ENCODE measurements at places on chromosomes 12 and 14. TPM values are rescaled to one million over a fixed set of nuclear protein-coding genes. Genes with fewer than 3 reads are reported as not detected.
A peak's percentile ranks its signal among the peaks of the same experiment; 100 is the strongest.

DNA sequence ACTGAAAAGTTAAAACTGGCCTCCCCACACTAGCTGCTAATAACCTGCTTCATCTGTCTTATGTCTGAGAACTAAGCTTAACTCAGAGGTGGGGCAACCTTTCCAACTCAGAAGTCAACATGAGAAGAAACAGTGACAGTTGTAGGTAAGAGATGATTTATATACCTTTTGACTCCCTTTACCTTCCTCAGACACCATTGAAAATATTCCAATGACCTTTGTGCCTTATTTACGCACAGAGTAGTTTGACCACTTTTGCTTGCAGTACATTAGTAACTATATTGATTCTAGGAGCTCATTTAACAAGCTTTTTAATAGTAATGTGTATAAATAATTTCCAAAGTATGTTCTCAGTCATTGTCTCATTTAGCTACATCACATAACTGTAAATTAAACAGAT lies 77.6 kb downstream of the ALX1 start:
- H3K36me3 ChIP-seq, result no peaks in the 10 kb centered on the region
- no peaks in the 10 kb centered on the region for H3K4me1 ChIP-seq
- no peak overlapping the region for H3K4me3 ChIP-seq
- no peak for DNase-seq
- peaks cover 1% of the 10 kb centered on the region for H3K27me3 ChIP-seq

DNA sequence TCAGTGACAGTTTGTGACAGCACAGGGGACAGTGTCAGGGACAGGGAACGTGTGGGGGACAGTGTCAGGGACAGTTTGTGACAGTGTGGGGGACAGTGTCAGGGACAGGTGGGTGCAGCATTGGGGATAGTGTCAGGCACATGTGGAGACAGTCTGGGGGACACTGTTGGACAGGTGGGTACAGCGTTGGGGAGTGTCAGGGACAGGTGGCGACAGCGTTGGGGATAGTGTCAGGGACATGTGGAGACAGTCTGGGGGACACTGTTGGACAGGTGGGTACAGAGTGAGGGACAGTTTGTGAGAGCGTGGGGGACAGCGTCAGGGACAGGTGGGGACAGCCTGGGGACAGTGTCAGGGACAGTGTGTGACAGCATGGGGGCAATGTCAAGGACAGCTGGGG lies 140.0 kb downstream of the TMEM121 start:
- no peaks in the 10 kb centered on the region for H3K36me3 ChIP-seq
- H3K4me1 ChIP-seq, result no peaks in the 10 kb centered on the region
- no peak for DNase-seq

- peaks cover 8% of the 10 kb centered on the region for H3K27me3 ChIP-seq
- DNase-seq, result no peak
- no peaks in the 10 kb centered on the region for H3K36me3 ChIP-seq
- no peak overlapping the region for H3K4me3 ChIP-seq
- H3K27ac ChIP-seq, result no peak overlapping the region
- no peaks in the 10 kb centered on the region for H3K4me1 ChIP-seq
Observed at GRCh38 chr14:101022121-101022520, 118.6 kb upstream of the RTL1 start.

DNA sequence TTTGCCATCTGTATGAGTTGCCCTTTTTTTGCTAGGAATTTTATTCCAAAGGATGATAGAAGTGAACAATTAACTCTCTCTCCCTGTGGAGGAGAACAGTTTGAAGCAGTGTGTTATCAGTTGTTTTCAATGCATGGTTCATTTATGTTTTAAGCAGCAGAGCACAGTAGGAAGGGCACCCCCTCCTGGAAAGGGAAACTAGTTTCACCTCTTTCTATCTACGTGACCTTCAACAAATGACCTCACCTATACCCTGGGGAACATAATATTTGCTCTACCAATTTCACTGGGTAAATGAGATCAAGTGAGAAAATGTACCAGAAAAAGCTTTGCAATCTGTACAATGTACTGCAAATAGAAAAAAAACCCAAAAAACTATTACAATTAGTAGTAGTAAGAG lies 5.4 kb upstream of the DCP1B start:
- no peak for DNase-seq
- H3K4me3 ChIP-seq, result no peak overlapping the region
- H3K27ac ChIP-seq, result no peak overlapping the region
- H3K36me3 ChIP-seq, result no peaks in the 10 kb centered on the region
- H3K27me3 ChIP-seq, result peaks cover 3% of the 10 kb centered on the region

DNA sequence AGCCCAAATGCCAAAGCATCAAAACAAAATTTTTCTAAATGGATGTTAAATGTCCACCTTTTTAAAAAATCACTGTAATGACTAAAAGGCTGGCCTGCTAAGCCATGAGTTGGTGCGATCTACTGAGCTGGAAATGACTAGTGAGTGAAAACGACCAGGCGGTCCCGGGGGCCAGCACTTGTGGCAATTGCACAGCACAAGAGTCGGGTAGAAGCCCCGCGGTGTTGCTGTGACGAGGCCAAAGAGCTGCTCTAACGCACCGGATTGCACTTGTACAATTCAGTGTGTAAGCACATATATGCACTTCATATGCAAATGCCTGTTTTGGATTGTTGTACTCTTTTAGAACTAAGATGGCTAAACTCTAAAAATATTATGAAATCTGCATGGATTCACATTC lies 64.1 kb upstream of the DYNC1H1 start:
- DNase-seq, result no peak

GRCh38 chr14:34050606-34051005 lies 99.7 kb upstream of the EGLN3 start:
- no peaks in the 10 kb centered on the region for H3K36me3 ChIP-seq
- H3K4me3 ChIP-seq, result no peak overlapping the region
- H3K4me1 ChIP-seq, result peaks cover 38% of the 10 kb centered on the region

- no peaks in the 10 kb centered on the region for H3K27me3 ChIP-seq
- no peak for DNase-seq
- H3K4me1 ChIP-seq, result no peaks in the 10 kb centered on the region
- H3K36me3 ChIP-seq, result no peaks in the 10 kb centered on the region
Observed at GRCh38 chr12:100503228-100503628, 29.6 kb downstream of the NR1H4 start.

DNA sequence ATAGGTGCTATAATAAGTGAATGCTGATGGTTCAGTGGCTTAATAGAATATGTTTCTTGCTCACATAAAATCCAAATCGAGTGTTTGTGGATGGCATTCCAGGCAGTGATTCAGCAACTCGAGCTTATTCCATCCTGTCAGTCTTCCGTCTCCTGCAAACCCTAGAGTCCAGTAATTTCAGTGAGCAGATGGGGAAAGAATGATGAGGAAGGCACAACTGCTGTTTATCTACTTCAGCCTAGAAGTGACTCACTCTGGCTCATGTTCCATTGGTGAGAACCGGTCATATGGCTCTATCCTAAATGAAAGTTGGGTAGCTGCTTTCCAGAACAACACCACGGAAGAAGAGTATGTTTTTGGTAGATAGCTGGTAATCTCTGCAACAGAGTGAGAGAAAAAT lies 421.8 kb upstream of the PDE3A start:
- no peak overlapping the region for H3K4me3 ChIP-seq
- H3K4me1 ChIP-seq, result no peaks in the 10 kb centered on the region
- H3K36me3 ChIP-seq, result no peaks in the 10 kb centered on the region
- H3K27ac ChIP-seq, result no peak overlapping the region
- H3K27me3 ChIP-seq, result no peaks in the 10 kb centered on the region

GRCh38 chr14:68423686-68424085 lies 369.2 kb downstream of the ZFP36L1 start:
- H3K36me3 ChIP-seq, result peaks cover 2% of the 10 kb centered on the region
- no peak overlapping the region for H3K4me3 ChIP-seq
- no peak overlapping the region for H3K27ac ChIP-seq
- H3K4me1 ChIP-seq, result peaks cover 11% of the 10 kb centered on the region
- no peaks in the 10 kb centered on the region for H3K27me3 ChIP-seq

GRCh38 chr12:130960058-130960457 lies 6.4 kb downstream of the ADGRD1 start:
- H3K27ac ChIP-seq, result no peak overlapping the region
- DNase-seq, result no peak
- no peaks in the 10 kb centered on the region for H3K36me3 ChIP-seq
- H3K4me1 ChIP-seq, result no peaks in the 10 kb centered on the region

DNA sequence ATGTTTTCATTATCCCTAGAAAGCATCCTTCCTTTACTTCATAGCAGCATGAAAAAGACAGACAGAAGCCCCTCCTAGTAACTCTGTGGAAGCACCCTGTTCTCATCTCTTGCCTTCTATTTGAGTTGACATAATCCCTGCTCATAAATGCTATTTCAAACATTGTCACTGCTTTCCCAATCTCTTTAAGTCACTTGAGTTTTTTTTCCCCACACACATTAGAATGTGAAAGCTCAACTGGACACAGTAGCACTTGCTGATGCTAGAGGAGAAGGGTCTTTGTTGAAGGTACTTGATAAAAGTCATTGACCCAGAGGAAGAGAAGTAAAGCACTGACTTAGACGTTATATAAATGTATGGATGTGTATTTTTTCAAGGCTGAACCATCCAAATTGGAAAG lies 3.0 kb downstream of the E2F7 start:
- DNase-seq, result no peak
- no peak overlapping the region for H3K27ac ChIP-seq
- peaks cover 9% of the 10 kb centered on the region for H3K4me1 ChIP-seq
- peaks cover 12% of the 10 kb centered on the region for H3K36me3 ChIP-seq

- no peak overlapping the region for H3K4me3 ChIP-seq
- no peaks in the 10 kb centered on the region for H3K36me3 ChIP-seq
- DNase-seq, result no peak
- H3K27ac ChIP-seq, result no peak overlapping the region
- no peaks in the 10 kb centered on the region for H3K4me1 ChIP-seq
Observed at GRCh38 chr14:103099081-103099732, 4.7 kb downstream of the EXOC3L4 start.

- H3K27me3 ChIP-seq, result no peaks in the 10 kb centered on the region
- no peaks in the 10 kb centered on the region for H3K4me1 ChIP-seq
- H3K4me3 ChIP-seq, result no peak overlapping the region
- no peak for DNase-seq
Observed at GRCh38 chr14:57209561-57209960, 59.1 kb downstream of the EXOC5 start.

GRCh38 chr14:75003250-75004027 lies 718 bp downstream of the EIF2B2 start:
- H3K4me3 ChIP-seq, result peak overlapping the region; percentile 94
- H3K36me3 ChIP-seq, result peaks cover 34% of the 10 kb centered on the region
- no peaks in the 10 kb centered on the region for H3K27me3 ChIP-seq
- peak; percentile 14 for DNase-seq

DNA sequence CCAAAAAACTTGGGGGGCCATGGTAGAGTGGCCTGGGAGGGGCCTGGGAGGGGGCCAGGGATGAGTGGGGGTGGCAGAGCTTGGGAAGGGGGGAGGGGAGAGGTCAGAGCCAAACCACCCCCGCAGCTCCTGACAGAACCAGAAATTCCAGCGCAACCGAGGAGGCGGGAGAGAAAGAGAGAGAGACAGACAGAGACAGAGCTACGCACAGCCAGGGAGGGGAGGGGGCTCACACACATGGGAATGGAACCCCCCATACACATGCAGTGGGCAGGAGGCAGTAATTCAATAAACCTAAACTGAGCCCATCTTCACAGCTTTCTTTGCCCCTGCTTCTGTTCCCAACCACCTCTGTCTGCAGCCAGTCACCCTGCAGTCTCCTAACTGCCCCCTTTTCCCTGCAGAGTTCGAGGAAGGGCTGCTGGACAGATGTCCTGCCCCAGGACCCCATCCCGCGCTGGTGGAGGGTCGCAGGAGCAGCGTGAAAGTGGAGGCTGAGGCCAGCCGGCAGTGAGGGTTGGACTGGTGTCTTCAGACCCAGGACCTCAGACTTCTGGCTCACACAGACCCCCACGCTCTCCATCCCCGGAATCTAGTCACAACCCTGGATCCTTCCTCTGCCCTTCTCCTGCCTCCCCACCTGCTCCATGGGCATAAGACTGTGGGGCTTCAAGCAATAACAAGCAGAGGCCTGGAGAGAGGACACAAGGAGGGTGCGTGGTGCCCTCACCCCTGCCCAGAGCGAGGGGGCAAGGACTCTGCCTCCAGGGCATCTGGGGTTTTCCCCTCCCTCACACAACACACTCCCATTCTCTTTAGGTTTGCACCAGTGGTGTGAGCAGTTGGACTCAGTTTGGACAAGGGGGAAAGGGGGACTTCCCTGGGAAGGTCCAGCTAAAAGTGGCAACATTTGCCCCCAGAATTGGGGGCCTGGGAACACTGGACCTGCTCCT lies 5.6 kb downstream of the NAB2 start:
- peak overlapping the region; percentile 92 for H3K27ac ChIP-seq
- H3K4me1 ChIP-seq, result peaks cover 82% of the 10 kb centered on the region
- DNase-seq, result no peak
- peaks cover 75% of the 10 kb centered on the region for H3K36me3 ChIP-seq
- H3K4me3 ChIP-seq, result peak overlapping the region; percentile 82

DNA sequence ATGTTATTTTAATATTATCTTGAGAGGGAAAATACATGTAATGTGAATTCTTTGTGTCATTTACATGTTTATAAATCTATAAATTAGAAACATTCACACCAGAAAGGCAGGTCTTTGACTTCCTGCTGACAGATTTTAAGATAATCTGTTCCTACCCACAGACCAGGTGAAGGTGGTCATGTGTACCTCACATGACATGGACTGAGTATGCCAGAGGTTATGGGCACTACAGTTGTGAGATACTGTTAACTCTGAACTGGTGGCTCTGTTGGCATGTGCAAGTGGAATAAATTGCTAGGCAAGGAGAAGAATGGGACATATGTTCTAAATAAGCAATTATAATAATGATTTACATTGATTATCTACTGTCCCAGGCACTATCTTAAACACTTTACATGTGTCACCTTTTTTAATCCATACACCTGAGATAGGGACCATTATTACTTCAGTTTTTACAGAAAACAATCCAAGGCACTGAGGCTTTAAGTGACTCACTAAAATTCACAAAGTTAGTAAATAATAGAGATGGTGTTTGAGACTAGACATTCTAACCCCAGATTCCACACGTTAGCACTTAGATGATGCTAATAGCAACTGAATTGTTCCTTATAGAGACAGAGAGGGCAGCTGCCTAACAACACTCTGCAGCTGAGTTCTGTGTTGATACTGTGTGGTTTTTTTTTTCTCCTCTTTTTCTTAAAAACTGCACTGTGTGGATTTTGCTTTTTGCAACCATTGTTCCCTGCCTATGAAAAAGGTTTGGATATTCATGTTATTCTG lies 23.8 kb downstream of the SLC16A7 start:
- H3K27ac ChIP-seq, result no peak overlapping the region
- peak; percentile 31 for DNase-seq
- peaks cover 13% of the 10 kb centered on the region for H3K36me3 ChIP-seq
- H3K4me1 ChIP-seq, result peaks cover 55% of the 10 kb centered on the region
- no peak overlapping the region for H3K4me3 ChIP-seq

Gene KCNC2
- total RNA-seq, result not detected

Gene DNAI7
- total RNA-seq, result not detected

Gene IFI27L1
- 21.9 TPM for total RNA-seq

Gene DEPDC4
- total RNA-seq, result 1.6 TPM

Gene PUS1
- total RNA-seq, result 68.2 TPM

Gene POTEG
- not detected for total RNA-seq

Gene TRPV4
- total RNA-seq, result not detected

Gene DHRS2
- total RNA-seq, result 3.3 TPM

Gene TMEM121
- total RNA-seq, result 12.1 TPM

Gene SMIM41
- total RNA-seq, result not detected

Gene SSTR1
- not detected for total RNA-seq

Gene LTA4H
- 112 TPM for total RNA-seq

Gene LRTM2
- not detected for total RNA-seq
